ENCODE measurements at places on chromosomes 1 and 21.

DNA sequence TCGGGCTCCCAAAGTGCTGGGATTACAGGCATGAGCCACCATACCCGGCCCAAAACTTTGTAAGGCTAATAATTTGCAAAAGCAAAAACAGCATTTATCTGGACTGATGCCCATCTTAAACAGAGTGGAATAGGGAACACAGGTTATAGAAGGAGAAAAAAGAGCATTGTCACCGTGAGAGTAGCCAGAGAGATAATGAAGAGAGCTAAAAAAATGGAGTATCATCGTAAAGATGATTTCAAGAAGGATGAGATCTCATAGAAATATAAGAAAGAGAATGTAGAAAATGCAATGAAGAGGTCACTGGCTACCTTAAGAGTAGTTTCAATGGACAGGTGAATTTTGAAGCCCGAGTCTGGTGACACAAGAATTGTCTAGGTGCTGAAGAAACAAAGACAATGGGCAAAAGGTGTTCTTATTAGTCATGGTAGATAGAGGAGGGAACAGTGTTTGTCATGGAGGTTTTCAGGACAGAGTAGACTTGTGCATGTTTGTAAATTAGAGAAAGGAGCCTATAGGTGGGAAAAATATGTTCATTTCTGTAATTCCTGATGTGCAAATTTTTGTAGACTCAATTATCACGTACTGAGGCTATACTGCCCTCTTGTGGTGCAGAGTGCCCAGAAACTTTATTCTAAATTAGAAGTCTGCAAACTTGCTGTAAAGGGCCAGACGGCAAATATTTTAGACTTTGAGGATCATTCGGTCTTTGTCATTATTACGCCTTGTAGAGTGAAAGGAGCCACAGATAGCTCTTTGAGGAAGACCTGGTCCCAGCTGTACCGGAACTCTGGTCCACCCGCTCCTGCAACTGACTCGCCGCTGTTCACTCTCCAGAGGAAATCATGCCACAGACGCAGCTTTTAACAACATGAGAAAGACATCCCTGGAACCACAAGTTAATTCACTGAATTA, 8.1 kb upstream of the TMEM183A start:
- DNase-seq, result peak; percentile 32

DNA sequence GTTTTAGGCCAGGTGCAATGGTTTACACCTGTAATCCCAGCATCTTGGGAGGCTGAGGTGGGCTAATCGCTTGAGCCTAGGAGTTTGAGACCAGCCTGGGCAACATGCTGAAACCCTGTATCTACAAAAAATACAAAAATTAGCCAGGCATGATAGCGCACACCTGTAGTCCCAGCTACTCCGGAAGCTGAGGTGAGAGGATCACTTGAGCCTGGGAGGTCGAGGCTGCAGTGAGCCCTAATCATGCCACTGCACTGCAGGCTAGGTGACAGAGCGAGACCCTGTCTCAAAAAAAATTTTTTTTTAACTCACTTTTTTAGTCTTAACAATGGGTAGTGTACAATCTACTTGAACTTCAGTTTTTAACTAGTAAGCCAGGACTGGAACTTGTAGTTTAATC, 137.5 kb downstream of the HS2ST1 start:
- no peak for DNase-seq

DNA sequence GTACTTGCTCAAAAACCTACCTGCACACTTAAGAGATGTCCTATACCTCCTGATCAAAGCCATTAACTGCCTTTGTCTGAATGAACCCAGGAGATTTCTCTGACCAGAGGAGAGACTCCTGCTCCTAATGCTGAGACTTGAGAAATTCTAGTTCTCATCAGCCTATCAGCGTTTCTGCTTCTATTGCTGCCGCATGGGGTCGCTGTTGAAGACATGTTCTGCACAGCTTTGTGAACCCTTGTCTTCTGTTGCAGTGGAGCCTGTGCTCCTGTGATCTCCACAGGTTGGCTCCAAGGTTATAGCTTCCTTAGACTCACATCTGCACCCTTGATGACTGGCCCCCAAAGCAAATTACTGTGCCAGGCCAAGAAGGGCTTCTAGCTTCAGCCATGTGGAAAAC, 40.2 kb downstream of the EDN2 start:
- DNase-seq, result peak; percentile 31

DNA sequence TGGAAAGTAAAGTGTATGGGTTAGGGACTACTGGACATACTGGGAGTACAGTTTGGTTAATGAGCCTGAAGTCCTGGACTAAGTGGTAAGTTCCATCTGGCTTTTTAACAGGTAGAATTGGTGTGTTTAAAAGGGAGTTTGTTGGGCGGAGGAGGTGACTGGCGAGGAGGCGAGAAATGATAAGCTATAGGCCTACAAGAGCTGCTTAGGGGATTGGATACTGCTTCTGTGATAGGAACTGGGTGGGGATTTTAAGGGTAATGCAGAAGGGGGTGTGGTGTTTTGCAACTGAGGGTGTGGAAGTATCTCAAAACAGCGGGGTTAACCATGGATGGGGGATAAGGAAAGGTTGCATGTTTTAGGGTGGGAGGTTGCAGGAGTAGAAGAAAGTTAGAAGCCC, 3.5 kb downstream of the ERVH48-1 start:
- DNase-seq, result peak; percentile 51

GRCh38 chr1:45767035-45767434, 16.6 kb upstream of the IPP start:
- DNase-seq, result no peak

All from K562 (cell line).